Activated naive CD4-positive, alpha-beta T cell treated with anti-CD3 and anti-CD28 coated beads, Interleukin-2, amount 10 ng/mL, durations not matched to agents 7 days and 5 days (primary cell): ENCODE measurements at places on chromosomes 1 and 21.

GRCh38 chr1:182143154-182143657 is 81.7 kb upstream of the ZNF648 start:
- peak; percentile 91 for DNase-seq

DNA sequence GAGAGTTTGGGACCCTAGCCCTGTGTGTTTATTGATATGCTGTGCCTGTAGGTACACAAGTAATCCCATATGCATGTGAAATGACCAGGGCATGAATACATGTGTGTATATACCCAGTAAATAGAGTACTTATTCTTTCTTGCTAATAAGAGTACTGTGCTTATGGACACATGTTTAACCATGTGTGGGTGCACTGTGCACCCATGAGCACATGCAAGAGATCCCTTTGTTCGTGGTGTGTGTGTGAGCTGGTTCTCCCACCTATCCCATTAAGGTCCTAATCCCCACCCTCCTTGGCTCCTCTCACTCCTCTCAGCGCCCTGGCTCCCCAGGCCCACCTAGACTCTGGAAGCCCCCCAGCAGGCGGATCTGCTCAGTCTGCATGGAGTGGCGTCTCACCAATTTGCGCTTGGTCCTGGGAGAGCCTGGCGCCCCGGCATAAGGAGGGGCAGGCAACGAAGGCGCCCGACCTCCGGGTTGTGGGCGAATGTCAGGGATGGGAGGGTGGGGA is 2.2 kb upstream of the LIX1L start:
- DNase-seq: no peak

- DNase-seq: no peak
Observed at GRCh38 chr1:56672579-56672978, 27.5 kb downstream of the PRKAA2 start.

DNA sequence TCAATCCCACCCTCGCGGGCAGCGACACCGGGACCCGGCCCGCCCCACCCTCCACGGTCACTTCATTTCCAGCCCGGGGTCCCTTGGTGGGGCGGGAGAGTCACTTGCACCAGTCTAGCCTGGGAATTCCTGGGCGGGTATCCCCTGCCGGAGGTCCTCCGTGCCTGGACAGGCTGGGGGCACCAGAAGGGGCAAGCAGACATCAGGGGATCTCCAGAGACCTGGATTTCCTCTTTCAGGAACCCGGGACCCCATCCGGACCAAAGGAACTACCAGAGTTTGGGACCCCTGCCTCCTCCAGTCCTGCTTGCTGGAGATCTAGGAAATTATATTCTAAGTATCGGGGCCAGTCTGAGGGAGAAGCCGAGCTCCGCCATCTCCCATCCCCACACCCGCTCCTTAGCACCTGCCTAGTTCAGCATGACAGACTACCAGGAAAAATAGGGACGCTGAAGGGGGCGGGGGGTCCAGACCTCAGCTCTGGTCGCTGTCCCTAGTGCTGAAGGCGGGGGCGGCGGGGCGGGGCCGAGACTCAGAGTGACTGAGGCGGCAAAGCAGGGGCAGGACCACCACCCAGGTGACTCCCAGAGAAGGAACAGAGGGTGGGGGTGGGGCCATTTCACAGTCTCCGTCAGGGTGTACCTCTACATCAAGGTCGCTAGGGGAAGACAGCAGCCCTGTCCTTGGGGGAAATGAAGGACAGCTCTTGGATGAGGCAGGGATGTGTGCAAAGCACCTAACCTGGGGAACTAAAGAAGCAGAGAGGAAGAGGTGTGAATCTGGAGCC is 832 bp downstream of the HCN3 start:
- peak; percentile 86 for DNase-seq

DNA sequence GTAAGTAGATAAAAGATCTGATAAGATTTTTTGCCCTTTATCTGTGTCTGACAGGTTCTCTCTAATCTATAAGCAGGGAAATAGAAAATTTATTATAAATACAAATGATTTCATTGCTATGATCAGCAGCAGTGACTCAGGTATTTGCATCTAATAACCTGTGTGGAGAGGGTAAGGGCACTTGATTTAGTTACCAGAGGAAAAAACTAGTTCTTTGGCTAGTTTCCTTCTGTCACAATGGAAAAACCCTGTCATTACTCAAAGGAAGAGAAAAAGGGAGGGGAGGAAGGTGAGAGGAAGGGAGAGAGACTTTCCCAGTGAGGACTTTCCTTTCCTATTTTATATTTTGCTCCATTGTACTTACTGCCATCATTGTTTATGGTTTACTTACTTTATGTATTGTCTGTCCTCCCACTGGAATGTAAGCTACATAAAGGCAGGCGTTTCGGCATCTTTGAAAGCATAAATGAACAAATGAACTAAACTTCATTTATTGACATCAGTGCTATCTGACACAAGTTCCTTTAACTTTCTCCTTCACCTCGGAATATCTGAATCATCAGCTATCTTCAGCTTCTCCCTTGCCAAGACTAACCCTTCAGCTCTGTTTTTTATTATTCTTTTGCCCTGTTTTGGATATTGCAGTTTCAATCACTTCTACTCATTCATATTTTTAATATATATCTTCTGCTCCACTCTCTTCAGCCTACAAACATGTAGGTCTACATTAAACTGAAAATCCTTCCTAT is 34.9 kb downstream of the WDR3 start:
- no peak for DNase-seq

GRCh38 chr1:228009116-228009827 is 2.5 kb downstream of the WNT3A start:
- peak; percentile 38 for DNase-seq

- no peak for DNase-seq
Observed at GRCh38 chr21:25997788-25998611, 172.6 kb downstream of the APP start.

DNA sequence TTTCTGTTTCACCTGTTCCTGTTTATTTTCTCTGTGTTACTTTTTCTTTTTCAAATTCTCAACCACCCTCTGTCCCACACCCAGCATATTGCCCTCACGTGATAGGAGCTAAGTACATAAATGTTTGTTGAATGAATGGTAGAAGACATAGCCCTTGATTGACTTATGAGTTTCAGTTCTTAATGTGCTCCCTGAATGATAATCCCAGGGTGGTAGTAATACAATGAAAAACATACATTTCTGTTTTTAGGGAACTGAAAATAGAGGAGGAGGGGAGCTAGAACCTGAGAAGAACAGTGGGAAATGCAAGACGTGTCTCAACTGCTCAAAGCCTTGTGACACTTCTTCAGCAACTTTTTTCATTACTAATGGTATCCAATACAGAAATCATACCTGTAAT is 147.1 kb downstream of the SPATA46 start:
- no peak for DNase-seq

GRCh38 chr1:230592848-230593414 is 49.4 kb upstream of the COG2 start:
- DNase-seq: no peak

- no peak for DNase-seq
Observed at GRCh38 chr1:59043796-59044195, 253.1 kb upstream of the FGGY start.

GRCh38 chr1:236545621-236546169 is 21.9 kb downstream of the LGALS8 start:
- no peak for DNase-seq

DNA sequence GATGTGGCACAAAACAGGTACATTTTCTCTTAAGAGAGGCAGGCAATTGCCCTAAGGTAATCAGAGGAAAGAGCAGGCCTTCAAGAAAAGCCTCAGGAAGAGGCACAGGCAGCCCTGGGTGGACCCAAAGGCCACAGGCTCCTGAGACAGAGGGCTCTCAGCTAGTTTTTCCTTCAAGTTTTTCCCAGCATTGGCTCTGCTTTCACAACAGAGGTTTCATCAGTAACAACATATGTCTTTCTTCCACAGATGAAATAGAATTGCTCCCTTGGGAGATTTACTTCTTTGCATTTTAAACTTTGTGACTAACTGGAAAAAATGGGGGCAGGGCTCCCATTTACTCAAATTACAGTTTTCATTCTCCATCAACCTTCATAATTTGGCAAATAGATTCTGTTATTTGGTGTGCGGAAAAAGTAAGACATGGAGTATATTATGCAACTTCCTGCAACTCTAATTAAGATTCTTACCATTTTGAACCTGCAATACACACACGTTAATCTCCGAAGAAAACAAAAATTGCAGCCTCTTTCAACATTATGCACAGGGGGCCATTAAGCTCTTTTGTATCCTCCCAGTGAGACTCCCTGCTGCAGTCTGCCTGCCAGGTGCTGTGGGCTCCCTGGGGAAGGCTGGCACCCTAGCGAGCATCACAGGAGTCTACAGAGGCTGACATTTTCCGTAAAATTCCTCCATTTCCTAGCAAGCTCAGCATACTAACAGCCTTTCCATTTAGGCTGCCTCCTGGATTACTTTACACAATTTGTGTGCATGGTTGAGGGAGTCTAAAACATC is 282.3 kb downstream of the USH2A start:
- DNase-seq: no peak

DNA sequence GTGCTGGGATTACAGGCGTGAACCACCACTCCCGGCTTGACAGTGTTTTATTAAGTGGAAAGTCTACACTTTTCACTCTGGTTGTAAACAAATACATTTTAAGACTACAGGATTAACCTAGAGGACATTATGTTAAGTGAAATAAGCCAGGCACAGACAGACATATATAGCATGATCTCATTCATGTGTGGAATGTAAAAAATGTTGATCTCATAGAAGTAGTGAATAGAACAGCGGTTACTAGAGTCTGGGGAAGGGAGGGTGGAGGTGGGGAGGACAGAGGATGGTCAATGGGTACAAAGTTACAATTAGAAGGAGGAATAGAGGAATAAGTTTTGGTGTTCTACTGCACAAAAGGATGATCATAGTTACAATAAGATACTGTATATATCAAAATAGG is 16.9 kb downstream of the CTH start:
- no peak for DNase-seq

- no peak for DNase-seq
Observed at GRCh38 chr1:56561227-56562019, 17.9 kb downstream of the PLPP3 start.

GRCh38 chr1:91924146-91924545 is 25.1 kb upstream of the BRDT start:
- DNase-seq: no peak

DNA sequence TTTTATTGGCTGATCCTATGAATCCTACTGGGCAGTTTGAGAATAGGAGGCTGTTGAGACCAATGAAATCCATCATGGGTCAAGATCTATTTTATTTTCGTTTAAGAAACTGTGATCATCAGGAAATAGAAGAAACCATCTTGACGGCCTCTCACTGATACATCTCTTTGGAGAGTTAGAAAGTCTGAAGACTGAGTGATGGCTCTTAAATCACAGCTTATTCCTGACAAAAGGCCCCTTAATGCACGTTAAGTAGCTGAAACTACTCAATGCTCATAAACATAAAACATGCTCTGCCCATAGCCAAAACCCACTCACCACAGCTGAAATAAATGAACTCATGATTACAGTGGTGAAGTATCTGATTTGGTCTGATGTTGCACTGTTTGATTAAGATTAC is 784.5 kb upstream of the NEGR1 start:
- no peak for DNase-seq

DNA sequence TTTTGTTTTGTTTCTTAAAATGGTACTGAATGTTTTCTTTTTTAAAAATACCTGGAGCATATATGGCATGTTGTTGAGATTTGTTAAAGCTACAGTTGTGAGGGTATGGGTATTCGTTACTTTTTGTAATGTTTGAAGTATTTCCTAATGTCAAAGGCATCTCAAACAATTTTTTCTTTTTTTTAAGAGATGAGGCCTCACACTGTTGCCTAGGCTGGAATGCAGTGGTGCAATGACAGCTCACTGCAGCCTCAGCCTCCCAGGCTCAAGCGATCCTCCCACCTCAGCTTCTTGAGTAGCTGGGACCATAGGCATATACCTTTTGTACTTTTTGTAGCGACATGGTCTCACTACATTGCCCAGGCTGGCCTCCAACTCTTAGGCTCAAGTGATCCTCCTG is 16.1 kb downstream of the CLCN6 start:
- no peak for DNase-seq

GRCh38 chr1:26582053-26582835 is 52.7 kb downstream of the RPS6KA1 start:
- no peak for DNase-seq

- no peak for DNase-seq
Observed at GRCh38 chr1:169053196-169053595, 53.3 kb upstream of the ATP1B1 start.

- no peak for DNase-seq
Observed at GRCh38 chr1:77950873-77951272, 28.0 kb downstream of the FUBP1 start.

- DNase-seq: no peak
Observed at GRCh38 chr21:46065914-46066551, 31.9 kb upstream of the COL6A2 start.

- DNase-seq: no peak
Observed at GRCh38 chr1:15524021-15524282, at the start of gene CASP9. Gene CASP9, minus strand, starts transcription at chr1:15524215. Its CDS starts 15 bp downstream, at chr1:15524200.

DNA sequence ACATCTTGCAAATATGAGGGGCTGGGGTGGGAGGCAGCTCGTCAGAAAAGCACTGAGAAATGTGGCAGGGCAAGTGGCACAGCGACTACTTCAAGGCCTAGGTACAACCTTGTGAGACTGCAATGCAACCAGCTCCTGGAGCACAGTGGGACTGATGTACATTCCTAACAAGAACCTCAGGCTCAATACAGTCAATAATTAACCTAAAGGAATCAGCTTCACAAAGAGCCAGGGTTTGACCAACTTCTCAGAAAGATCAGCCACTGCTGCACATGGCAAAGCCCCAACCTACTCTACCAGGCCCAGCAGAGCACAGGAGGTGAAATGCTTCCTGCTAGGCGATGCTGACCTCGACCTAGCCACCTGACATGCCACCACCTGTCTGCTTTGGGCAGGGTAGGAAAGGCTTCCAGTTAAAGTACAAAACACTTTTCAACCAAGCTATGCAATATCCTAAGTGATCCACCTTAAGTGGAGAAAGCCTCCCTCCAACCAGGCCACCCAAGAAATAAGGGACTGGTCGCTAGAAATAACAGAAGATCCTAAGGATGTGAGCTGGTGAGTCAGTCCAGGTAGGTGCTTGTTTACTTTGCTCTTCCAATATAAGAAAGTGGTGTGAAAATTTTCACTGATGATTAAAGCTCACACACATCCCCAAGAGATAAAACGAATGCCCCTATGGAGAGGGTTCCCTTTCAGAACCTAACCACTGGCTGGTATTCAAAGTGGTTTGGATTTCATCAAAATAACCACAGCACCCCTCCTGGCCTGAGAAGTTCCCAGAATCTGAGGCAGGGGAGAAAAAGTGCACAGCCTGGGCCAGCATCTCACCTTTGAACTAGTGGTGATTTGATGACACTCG is 2.1 kb downstream of the RIPK4 start:
- DNase-seq: no peak

DNA sequence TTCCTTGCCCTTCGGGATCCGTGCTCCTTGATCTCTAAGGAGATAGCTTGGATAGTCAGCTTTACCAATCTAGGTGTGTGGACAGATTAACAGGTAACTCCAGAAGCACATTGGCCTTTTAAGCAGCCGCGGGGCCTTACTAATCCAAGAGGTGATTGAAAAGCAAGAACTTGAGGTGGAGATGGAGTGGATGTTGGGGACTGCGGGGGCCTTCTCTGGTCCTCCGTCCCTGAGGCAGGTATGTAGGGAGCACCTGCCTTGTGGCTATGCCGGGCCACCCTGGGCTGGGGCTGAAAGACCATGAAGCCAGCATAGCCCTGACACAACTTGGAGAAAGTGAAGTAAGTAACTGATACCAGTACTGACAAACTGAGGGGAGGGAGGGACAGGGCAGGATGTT is 10.6 kb downstream of the SOX13 start:
- DNase-seq: no peak
